Mammary epithelial cell (primary cell): ENCODE measurements at places on chromosomes 12 and 14.
A peak's percentile ranks its signal among the peaks of the same experiment; 100 is the strongest.

DNA sequence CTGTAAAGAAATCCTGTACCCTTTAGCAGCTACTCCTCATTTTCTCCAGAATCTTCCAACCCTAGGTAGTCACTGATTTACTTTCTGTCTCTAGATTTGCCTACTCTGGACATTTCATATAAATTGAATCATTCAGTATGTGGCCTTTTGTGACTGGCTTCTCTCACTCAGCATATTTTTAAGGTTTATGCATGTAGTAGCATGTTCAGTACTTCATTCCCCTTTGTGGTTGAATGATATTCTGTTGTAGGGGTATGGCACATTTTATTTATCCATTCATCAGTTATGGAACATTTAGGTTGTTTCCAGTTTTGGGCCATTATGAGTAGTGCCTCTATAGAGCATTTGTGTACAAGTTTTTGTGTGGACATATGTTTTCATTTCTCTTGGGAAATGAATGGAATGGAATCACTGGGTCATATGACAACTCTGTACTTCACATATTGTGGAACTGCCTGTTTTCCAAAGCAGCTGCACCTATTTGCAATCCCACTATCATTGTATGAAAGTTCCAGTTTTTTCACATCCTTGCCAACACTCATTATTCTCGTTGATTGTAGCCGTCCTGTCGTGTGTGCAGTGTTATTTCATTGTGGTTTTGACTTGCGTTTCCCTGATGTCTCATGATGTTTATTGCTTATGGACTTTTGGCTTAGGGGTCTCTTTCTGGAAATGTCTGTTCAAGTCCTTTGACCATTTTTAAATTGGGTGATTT lies 57.2 kb downstream of the ATF7IP start:
- DNase-seq = peak; percentile 80

DNA sequence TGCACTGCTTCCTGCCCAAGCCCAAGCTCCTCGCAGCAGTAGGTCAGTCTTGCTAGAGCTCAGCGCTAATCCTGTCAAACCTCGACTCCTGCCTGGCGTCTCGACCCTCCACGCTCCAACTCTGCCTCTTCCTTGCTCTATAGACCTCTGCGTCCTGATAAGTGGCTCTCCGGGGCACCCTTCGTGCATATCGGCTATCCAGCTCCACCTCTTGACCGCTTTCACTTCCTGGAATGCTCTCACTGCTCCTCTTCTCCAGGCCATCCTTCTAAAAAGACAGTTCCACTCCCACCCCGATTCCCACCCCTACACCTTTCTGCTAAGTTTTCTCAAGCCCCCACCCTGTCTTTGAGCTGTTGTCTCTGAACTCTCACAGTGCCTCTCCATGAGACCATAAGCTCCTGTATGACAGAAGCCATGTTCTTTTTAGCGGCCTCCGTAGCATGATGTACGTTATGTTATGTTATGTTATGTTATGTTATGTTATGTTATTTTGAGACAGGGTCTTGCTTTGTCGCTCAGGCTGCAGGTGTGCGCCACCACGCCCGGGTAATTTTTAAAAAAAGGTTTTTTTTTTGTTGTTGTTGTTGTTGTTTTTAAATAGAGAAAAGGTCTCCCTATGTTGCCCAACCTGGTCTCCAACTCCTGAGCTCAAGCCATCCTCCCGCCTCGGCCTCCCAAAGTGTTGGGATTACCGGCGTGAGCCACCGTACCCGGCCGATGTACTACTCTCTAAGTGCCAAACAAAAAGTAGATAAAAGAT lies 601 bp downstream of the COX14 start:
- DNase-seq = no peak

GRCh38 chr12:58967561-58967960 lies 47.3 kb upstream of the LRIG3 start:
- DNase-seq = no peak

DNA sequence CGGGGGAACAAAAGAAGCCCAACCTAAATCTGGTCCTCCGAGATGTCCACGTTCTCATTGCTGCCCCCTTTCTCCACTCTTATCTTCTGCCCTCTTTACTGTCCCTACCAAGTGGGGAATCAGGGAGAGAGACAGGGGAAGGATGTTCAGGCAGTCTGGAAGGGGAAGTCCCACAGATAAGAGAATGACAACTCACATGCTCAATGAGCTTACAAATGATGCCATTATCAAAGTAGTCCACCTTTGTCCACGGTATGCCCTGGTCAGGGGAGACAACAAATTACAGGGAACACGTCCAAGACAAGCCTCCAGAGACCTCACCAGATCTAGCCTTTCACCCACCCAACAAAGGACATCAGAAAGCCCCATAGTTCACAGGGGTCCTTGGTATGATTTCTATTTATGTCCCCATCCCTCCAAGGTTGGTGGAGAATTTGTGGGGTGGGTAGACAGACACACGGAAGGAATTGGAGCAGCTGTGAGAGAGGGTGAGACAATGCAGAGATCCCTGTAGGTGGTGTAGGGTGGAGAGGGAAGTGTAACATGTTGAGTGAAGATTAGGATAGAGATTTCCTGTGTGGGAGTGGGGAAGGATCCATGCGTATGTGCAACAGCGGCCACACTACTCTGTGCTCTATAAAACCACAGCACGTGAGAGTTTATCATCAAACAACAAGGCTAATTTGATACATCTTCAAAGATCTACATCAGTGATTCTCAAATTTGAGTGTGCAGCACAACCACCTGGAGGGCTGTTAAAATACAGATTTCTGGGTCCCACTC lies 10.7 kb downstream of the MYO1A start:
- DNase-seq = no peak

GRCh38 chr14:90924621-90925340 lies 108.6 kb upstream of the TTC7B start:
- DNase-seq = peak; percentile 23

GRCh38 chr14:23077962-23078361 lies 17.0 kb downstream of the ACIN1 start:
- no peak for DNase-seq

DNA sequence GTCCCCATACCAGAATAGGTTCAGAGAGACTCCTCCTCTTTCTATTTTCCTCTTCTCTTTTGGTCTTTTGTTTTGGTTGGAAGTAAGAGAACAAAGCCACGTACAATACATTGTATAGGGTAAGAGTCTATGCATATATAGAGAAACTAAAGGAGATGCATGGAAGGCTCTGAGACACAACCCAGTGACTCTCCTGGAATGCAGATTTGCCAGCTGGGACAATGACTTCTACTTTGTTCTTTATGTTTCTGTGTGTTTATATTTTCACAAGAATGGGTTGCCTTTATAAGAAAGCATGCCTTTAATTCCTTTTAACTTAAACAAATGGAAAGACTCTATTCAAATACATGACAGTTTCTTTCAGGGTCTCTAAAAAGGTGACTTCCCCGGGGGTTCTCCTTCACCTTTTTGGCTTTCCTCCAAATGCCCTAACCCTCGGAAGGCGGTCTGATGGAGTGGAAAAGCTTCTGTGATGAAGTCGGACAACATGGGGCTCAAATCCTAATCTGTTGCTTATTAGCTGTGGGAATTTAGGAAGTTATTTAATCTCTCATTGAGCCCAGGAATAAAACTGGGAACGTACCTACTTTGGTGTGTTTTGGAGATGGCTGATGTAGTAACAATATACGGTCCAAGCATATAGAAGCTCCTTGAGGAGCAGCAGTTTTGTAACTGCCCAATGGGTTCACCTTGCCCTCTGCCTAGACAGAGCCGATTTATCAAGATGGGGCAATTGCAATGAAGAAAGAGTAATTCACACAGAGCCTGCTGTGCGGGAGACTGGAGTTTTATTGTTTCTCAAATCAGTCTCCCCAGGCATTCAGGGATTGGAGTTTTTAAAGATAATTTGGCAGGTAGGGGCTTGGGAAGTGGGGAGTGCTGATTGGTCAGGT lies 9.1 kb upstream of the SERPINA1 start:
- no peak for DNase-seq

GRCh38 chr12:3207858-3208257 lies 130.7 kb downstream of the TSPAN9 start:
- DNase-seq = no peak

- DNase-seq = peak; percentile 10
These were observed 660 bp upstream of the MCRS1 start for GRCh38 chr12:49568442-49569162.

DNA sequence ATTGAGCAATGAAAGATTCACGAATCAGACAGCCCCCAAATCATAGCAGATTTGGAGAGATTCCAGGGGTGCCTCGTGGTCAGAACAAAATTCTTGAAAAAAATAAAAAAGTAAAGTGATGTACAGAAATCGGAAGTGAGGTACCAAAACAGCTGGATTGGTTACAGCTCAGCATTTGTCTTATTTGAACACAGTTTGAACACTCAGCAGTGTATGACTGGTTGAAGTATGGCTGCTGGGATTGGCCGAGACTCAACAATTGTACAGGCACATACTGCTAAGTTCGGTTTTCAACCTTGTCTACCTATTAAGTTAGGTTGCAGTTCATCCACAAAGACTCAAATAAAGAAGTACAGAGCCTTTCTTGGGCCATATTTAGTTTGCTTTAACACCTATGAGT lies 865.4 kb upstream of the TMEM132C start:
- no peak for DNase-seq

- DNase-seq = no peak
These were observed 54.9 kb downstream of the RAB35 start for GRCh38 chr12:120061575-120062214.

DNA sequence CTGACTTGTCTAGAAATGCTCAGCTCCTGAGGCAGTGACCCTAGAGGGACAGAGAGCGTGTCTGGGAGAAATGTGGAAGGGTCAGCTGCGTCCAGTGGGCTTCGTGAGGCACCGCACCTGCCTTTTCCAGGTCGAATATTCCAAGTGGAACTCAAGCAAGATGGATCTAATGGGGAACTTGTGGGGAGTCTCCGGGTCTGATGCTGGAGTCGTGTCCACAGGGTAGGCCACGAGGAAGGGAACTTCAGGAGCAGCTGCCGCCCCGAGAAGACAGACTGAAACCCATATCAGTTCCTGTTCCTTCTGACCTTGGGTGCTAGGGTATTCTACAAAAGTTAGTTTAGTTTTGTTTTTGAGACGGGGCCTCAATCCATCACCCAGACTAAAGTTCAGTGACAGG lies 67.5 kb downstream of the TNFAIP2 start:
- DNase-seq = no peak

- DNase-seq = no peak
These were observed 301.6 kb downstream of the CACNA1C start for GRCh38 chr12:2354151-2354991.

DNA sequence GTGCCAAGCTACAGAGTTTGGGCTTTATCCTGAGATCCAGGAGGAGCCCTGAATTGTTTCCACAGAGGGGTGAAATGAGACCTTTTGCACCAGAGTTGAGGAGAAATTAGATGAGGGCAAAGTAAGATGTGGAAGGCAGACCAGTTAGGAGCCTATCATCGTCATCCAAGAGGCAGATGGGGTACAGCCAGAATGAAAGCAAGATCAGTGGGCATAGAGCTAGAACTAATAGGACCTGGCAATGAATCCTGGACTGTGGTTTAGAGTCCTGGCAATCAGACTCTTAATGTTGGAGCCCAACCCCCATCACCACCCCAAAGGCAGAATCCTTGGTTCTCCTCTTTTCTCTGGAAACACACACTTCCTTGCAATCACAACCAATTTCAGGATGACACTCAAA lies 166.6 kb upstream of the HMGA2 start:
- DNase-seq = no peak

- DNase-seq = peak; percentile 92
These were observed 47.7 kb upstream of the MAP3K9 start for GRCh38 chr14:70856851-70857495.

DNA sequence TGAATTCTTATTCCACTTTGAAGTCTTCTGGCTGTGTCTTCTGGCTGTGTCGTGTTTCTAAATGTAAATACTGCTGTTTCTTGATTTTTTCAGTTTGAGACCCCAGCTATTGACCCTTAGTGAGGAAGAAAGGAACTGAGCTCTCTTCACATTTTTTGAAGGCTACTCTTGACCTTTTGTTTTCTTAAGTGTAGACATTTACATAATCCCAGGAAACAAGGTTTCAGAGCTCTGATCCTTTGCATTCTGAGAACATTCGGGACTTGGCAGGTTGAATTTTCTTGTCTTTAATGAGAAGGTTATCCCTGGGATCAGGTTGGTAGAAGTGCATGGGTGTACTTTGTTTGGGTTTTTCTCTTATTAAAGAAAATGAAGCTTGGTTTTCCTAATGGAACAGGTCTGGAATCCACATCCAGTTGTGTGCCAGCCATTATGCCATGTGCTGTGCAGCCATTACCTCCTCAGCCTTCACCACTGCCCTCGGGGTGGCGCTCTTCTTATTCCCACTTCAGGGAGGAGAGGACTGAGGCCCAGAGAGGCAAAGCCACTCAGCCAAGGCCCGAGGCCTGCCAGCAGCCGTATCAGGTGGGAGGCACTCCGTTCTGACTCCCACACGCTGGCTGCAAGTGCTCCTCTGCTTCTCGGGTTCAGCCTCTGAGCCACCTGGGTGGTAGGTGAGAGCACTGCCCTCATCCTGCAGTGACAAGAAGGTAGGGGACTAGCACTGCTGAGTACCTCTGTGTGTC lies 120.9 kb downstream of the BEGAIN start:
- no peak for DNase-seq

- no peak for DNase-seq
These were observed 158.0 kb downstream of the RAD51B start for GRCh38 chr14:67977434-67978034.

DNA sequence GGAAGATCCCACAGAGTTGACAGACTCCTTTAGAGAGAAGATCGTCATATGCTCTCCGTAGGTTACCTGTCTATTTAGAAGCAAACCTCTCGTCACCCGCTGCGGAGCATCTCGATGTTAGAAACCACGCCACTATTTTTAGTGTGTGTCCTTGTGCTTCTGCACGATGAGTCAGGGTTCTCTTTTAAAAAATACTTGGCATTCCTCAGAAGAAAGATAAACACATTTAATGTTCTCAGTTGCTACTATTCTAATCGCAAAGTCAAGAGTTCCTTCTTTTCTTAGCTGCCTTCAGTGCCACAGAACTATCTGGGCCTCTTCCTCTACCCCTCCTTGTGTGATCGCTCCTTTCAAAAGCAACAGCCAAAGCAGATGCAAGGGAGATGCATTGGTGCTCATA lies 192.4 kb downstream of the PELI2 start:
- no peak for DNase-seq

GRCh38 chr12:46500673-46501072 lies 128.1 kb upstream of the SLC38A2 start:
- DNase-seq = no peak

DNA sequence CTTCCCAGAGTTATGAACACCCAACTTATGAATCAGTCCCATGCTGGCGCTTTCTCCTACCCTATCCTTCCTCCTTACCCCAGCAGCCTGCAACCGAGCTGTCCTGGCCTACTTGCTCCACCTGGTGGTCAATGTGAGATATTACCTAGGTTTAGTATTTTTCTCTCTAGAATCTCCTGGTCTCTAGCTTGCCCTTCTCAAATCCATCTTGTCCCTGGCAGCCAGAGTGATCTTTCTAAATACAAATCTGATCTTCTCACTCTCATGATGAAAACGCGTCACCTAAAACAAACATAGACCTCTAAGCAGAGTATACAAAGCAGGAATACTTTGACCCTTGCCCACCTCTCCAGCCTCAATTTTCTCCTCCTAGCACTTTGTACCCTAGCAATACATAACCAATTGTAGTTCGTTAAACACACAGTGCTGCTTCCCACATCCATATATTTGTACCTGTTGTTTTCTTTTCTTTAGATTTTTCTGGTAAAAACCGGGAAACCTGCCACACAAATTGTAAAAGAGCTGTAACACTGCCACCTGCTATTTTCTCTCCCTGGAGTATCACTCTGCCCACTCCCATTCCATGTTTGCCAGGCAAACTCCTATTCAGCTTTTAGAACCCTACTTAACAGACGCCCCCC lies 20.0 kb upstream of the TCP11L2 start:
- peak; percentile 63 for DNase-seq
